Sigmoid colon (tissue), 7 donors: ENCODE measurements at places on chromosomes 6 and 20. TPM values are rescaled to one million over a fixed set of nuclear protein-coding genes. Genes with fewer than 3 reads are reported as not detected.

The C20orf96 gene
- 3.4 TPM for total RNA-seq

The SCUBE3 gene
- total RNA-seq, result 2.1 TPM

The HLA-DOB gene
- not detected for total RNA-seq

The TSBP1 gene
- total RNA-seq, result not detected

The CLPSL1 gene
- total RNA-seq, result not detected

The COX4I2 gene
- total RNA-seq, result not detected

The WFDC5 gene
- total RNA-seq, result not detected

The ZSWIM1 gene
- total RNA-seq, result 6.7 TPM

The ENPP1 gene
- 3.6 TPM for total RNA-seq

GRCh38 chr6:53391170-53391569 lies 42.4 kb upstream of the ELOVL5 start:
- no peak overlapping the region for H3K4me3 ChIP-seq
- no peak for DNase-seq
- H3K4me1 ChIP-seq, result no peaks in the 10 kb centered on the region
- H3K27ac ChIP-seq, result no peak overlapping the region

- no peak for DNase-seq
- H3K27ac ChIP-seq, result no peak overlapping the region
- H3K4me3 ChIP-seq, result no peak overlapping the region
Measured at GRCh38 chr6:130105996-130106704, 87.8 kb downstream of the L3MBTL3 start.

DNA sequence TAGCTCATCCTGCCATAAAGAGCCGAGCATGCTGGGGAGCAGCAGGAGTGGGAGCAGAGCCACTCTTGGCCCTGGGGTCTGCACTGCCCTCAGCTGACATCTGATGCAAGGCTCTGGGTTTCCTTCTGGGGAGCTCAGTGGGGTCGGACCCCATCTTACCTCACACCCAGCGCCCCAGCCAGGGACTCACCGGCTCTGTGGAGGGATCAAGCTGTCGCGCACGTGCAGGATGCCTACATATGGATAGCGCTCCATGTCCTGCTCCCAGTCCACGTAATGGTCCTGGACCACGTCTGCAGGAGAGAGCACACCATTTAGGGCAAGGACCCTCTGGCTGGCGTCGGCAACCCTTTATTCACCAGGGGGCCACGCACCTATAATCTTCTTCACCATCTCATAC lies 12.2 kb downstream of the LEMD2 start:
- no peaks in the 10 kb centered on the region for H3K27me3 ChIP-seq
- DNase-seq, result no peak
- H3K4me3 ChIP-seq, result no peak overlapping the region
- peaks cover 96% of the 10 kb centered on the region for H3K36me3 ChIP-seq
- H3K4me1 ChIP-seq, result peaks cover 18% of the 10 kb centered on the region
- H3K27ac ChIP-seq, result no peak overlapping the region

- peak overlapping the region; percentile 59 for H3K27ac ChIP-seq
- H3K4me1 ChIP-seq, result peaks cover 26% of the 10 kb centered on the region
- H3K4me3 ChIP-seq, result no peak overlapping the region
- no peaks in the 10 kb centered on the region for H3K27me3 ChIP-seq
- no peak for DNase-seq
Measured at GRCh38 chr6:138863321-138863720, 67.4 kb downstream of the ECT2L start.

DNA sequence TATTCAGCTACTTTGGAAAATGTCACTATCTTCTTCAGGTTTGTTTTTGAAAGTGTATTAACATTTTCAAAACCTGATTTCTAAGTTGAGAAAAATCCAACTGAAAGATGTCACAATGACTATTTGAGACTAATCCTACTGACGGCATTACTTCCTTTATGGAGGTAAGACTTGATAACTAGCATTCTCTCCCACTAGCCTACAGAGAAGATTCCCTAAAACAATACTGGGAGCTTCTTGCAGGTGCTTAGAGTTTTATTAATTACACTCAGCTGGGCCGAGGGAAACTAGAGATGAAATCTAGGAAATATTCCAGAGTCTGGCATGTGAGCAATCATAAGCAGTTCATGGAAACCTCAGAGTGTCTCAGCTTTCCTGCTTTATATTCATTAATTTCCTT lies 114.0 kb downstream of the LCA5 start:
- peaks cover 3% of the 10 kb centered on the region for H3K4me1 ChIP-seq
- no peak overlapping the region for H3K4me3 ChIP-seq
- H3K27ac ChIP-seq, result no peak overlapping the region
- no peaks in the 10 kb centered on the region for H3K36me3 ChIP-seq

- H3K36me3 ChIP-seq, result no peaks in the 10 kb centered on the region
- H3K27ac ChIP-seq, result no peak overlapping the region
- no peak overlapping the region for H3K4me3 ChIP-seq
- no peak for DNase-seq
Measured at GRCh38 chr20:1846341-1846740, 48.9 kb upstream of the SIRPA start.

DNA sequence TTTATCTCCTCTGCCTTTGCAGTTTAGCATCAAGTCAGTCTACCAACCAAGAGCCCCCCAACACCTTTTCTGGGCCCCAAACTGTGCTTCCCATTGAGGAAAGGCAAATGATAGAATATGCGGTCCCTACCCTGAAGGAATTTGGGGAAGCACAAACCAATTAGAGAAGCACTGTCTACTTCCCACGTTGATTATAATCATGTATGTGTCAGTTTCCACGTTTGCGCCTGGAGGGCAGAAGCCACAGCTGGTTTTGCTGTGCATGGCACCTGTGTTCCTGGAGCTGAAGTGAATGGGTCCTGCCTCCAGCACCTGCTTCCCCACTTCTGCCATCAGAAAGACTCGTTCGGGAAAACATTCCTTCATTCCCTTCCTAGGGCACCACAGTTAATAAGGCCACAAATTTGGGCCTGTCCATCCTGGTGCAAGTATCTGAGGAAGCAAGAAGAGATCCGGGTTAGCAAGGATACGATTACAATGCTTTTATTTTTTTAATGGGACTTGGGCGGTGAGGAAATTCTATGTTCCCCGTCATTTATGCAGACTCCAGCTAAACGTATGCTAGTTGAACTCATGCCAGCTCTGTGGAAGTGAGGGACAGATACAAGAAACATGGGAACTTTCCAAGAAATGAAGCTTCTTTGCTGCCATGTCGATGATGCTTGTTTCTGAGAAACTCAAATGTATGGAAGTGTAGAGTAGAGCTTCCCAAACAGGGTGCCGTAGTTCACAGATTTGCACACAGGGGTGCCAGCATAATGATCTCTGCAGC lies 333.5 kb downstream of the NRN1 start:
- no peaks in the 10 kb centered on the region for H3K4me1 ChIP-seq
- peak overlapping the region; percentile 73 for H3K27ac ChIP-seq
- no peaks in the 10 kb centered on the region for H3K27me3 ChIP-seq

DNA sequence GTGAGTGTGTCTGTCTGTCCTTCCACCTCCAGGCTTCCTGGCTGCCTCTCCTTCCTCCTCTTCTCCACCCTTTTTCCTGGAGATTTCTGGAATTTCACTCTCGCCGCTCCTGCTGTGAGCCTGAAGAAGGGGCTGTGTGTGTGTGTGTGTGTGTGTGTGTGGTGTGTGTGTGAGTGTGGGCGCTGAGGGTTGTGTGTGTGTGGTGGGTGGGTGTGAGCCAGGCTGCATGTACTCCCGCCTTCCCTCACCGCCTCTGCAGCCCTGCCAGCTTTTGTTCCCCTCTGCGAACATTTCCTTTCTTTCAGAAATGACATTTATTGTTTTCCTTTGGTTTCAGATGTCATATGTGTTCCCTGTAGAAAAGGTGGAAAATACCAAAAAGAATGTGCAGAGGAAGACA lies 76.0 kb downstream of the SRC start:
- H3K4me1 ChIP-seq, result no peaks in the 10 kb centered on the region
- H3K27ac ChIP-seq, result no peak overlapping the region
- H3K4me3 ChIP-seq, result no peak overlapping the region
- H3K27me3 ChIP-seq, result no peaks in the 10 kb centered on the region
- no peaks in the 10 kb centered on the region for H3K36me3 ChIP-seq
- DNase-seq, result no peak

DNA sequence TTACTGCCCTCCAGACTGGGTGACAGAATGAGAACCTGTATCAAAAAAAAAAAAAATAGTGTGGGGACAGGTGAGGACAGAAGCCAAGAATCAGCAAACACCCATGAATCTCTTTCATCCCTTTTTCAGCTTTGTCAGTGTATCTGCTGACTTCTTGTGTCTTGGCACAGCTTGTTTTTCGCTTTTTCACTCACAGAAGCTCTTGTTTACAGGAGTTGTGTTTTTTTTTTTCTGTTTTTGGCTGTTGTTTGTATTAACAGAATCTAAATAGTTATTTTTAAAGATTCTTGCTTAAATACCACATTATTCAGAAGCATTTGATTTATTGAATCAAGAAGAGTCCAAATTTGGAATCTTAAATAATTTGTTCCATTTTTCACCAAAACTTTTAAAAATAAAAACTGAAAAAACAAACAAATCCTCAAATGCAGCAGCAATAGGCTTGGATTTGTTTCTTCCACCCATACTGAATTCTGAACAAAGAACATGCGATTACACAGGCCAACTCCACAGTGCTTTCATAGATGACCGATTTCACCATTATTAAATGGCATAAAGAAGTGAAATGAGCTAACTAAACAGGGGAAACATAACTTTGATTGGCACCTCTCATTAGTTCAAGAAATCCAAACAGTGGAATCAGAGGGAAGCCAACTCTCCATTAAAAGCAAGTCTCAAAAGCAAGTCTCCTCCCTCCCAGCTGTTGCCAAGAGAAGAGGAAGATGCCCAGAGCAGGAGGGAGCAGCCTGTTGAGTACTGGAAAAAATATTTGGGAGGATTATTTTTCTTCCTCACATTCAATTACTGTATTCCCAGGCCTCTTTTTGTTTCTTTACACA lies 27.2 kb upstream of the GPR63 start:
- H3K36me3 ChIP-seq, result no peaks in the 10 kb centered on the region
- no peaks in the 10 kb centered on the region for H3K27me3 ChIP-seq
- H3K4me1 ChIP-seq, result no peaks in the 10 kb centered on the region
- no peak overlapping the region for H3K27ac ChIP-seq
- DNase-seq, result no peak

DNA sequence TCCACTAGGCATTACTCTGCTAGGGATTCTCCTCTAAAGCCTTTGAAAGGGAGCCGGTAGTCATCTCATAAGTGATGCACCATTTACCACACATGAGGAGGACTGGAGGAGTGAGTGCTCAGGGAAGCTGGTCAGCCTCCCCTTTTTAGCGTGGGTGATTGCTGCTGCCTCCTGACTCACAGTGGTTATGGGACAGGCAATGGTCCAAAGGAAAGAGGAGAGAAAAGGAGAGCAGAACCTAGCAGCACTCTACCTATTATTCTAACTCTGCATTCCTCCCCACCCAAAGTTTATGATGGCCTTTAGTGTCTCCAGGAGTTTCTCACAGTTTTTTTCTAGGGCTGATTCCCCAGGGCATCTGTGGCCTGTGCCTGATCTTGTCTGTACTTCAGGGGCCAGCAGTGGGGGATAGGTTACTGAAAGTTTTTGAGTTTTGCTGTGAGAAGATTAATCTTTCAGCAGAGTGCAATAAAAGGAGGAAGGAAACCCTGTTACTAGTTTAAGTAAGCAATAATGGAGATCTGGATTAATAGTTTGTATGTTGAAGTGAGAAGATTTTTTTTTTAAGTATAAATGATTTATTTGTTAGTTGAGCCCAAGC lies 36.4 kb upstream of the GCLC start:
- DNase-seq, result no peak
- no peak overlapping the region for H3K4me3 ChIP-seq
- H3K36me3 ChIP-seq, result no peaks in the 10 kb centered on the region
- H3K27me3 ChIP-seq, result no peaks in the 10 kb centered on the region
